Karpas-422 (cell line): ENCODE measurements at places on chromosomes 3 and 15. TPM values are rescaled to one million over a fixed set of nuclear protein-coding genes. Genes with fewer than 3 reads are reported as not detected.

DNA sequence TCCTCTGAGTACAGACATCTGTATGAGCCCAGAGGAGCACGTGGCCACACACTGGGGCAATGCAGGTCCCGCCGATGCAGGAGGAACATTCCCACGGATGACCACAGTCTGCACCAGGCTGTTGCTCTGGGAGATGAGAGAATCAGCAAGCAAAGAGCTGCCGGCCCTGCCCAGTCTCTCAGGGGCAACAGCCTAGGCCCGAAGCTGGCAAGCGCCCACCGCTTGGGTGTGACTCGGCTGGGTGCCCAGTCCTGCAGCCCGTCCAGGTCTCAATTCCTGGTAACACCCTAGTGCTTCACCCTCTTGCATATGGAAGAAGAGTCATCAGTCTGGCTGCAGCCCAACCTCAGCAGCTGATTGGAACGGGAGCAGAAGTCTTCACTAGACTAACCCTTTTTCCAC, 153.7 kb upstream of the HES1 start:
- no peaks in the 10 kb centered on the region for H3K36me3 ChIP-seq
- no peaks in the 10 kb centered on the region for H3K27me3 ChIP-seq
- peaks cover 3% of the 10 kb centered on the region; the same call in 1 of the 2 replicates for H3K4me1 ChIP-seq

GRCh38 chr15:64443747-64444621, 16.4 kb upstream of the ZNF609 start:
- H3K27ac ChIP-seq = peak overlapping the region; percentile 37; the same call in 1 of the 2 replicates
- DNase-seq = no peak
- no peaks in the 10 kb centered on the region; the same call in 1 of the 2 replicates for H3K36me3 ChIP-seq
- no peak overlapping the region for H3K4me3 ChIP-seq
- H3K27me3 ChIP-seq = no peaks in the 10 kb centered on the region

GRCh38 chr3:49412632-49413337, 562 bp downstream of the TCTA start:
- no peak for DNase-seq
- peaks cover 41% of the 10 kb centered on the region for H3K4me1 ChIP-seq
- H3K27me3 ChIP-seq = no peaks in the 10 kb centered on the region

DNA sequence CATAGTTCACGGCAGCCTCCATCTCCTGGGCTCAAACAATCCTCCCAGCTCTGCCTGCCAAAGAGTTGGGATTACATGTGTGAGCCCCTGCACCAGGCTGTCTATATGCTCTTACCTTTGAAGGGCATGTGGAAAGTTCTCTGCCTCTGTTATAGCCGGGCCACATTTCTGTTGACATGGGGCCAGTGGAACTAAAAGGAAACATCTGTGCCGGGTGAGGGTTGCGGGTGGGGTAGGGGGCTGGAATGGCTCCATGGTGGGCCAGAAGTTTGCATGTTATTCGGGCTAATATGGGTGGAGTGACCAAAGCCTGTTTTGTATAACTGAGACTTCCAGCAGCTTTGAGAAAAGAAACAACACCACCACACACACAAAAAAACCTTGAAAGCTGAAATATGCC, 8.3 kb upstream of the CLEC3B start:
- no peak for DNase-seq
- H3K4me1 ChIP-seq = no peaks in the 10 kb centered on the region
- no peak overlapping the region for H3K27ac ChIP-seq
- no peak overlapping the region for H3K4me3 ChIP-seq

DNA sequence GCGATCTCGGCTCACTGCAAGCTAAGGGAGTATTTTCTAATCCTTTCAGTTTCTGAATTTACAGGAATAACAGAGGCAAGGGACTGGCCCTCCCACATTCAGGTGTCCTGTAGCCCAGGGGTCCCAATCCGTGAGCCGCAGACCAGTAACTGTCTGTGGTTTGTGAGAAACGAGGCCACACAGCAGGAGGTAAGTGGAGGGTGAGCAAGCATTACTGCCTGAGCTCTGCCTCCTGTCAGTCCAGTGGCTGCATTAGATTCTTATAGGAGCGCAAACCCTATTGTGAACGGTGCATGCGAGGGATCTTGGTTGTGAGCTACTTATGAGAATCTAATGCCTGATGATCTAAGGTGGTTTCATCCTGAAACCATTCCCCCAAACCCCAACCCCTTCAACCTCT, 5.0 kb upstream of the IL17RC start:
- DNase-seq = no peak
- no peak overlapping the region for H3K27ac ChIP-seq
- no peaks in the 10 kb centered on the region for H3K36me3 ChIP-seq
- H3K4me3 ChIP-seq = no peak overlapping the region
- H3K4me1 ChIP-seq = no peaks in the 10 kb centered on the region

DNA sequence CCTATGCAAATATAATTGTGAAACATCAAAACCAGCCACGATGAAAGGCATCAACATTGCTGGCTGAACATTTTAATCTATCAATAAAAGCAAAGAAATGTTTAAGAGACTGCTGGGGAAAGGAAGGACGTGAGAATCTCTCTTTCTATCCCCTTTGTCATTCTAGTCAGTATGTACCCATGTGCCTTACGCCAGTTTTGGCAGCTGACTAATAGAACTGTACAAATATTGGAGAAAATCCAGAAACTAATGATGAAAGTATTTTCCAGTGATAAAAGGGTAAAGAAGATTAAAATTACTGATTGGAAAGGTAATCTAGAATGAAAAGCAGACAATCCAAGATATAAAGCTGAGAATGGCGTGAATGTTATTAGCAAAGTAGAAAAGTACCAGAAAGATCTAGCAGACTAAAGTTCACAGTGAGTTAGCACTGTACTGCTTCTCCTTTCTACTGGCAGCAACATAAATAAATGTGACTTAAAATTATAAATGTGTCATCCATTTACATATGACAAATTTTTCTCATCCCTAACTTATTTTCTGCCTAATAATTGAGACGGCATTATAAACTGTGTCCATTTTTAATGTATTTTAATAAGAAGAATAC, 401.9 kb upstream of the CNTN4 start:
- no peaks in the 10 kb centered on the region for H3K27me3 ChIP-seq
- no peaks in the 10 kb centered on the region for H3K4me1 ChIP-seq
- no peaks in the 10 kb centered on the region for H3K36me3 ChIP-seq
- no peak overlapping the region for H3K4me3 ChIP-seq
- H3K27ac ChIP-seq = no peak overlapping the region

The IL5RA gene
- total RNA-seq = not detected in 2 replicates

The LXN gene
- total RNA-seq = 7.8 and 12.1 TPM in 2 replicates

The EMC7 gene
- 33.4 and 42.6 TPM in 2 replicates for total RNA-seq
